ENCODE measurements at places on chromosomes 16 and 17.

DNA sequence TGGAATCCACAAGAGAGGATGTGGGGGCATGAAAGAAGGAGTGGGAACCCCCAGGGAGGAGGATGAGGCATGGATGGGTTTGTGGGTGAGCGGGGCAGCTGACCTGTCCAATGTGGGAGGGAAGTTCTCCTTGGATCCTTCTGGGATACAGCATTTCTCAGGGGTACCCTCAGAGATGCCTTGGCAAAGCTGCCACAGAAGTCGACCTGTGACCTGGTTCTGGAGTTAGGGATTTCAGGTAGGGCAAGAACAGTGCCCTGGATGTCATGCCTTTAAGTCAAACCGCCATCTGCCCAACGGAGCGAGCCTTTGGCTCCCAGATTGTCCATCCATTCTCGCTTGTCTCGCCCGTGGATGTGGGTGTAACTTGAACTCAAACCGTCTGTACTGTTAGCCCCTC, 30.0 kb downstream of the WSCD1 start:
- no peak for DNase-seq

DNA sequence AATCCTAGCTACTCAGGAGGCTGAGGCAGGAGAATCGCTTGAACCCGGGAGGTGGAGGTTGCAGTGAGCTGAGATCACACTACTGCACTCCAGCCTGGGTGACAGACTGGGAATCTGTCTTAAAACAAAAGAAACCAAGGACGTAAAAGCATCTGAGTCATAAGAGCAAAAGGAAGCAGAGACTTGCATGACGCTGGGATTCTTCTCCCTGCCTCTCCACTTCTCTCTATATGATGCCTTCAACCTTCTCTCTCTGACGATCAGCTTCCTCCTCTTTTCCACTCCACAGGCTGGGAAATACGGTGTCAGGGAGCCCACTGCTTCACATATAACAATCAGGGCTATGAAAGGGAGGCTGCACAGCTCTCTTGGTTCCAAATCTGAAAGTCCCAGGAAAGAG, 43.2 kb upstream of the CCL1 start:
- no peak for DNase-seq

GRCh38 chr17:14582996-14583395, 282.1 kb downstream of the HS3ST3B1 start:
- DNase-seq = no peak

- DNase-seq = no peak
Observed at GRCh38 chr17:77560841-77561240, 397.7 kb upstream of the TNRC6C start.

- no peak for DNase-seq
Observed at GRCh38 chr16:54140057-54140787, 146.4 kb downstream of the IRX3 start.

GRCh38 chr16:28180655-28181460, 30.9 kb downstream of the XPO6 start:
- no peak for DNase-seq

DNA sequence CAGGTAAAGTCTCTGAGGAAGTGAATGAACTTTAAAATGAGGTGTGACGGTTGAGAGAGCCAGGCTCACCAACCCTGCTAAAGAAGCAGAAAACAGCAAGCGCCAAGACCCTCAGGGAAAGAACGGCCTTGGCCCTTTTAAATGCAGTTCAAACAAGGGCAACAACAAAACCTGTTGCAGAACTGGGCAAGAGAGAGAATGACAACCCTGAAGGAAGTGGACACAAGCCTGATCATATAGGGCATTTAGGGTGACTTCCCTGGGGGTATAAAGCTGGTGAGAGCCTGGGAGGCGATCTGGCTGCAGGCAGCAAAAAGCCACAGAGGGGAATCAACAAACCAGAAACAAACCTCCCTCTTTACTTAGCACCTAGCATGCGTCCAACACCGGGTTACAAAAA, 1.0 kb downstream of the CPPED1 start:
- no peak for DNase-seq

GRCh38 chr17:41910701-41911391, 7.9 kb downstream of the ACLY start:
- no peak for DNase-seq

DNA sequence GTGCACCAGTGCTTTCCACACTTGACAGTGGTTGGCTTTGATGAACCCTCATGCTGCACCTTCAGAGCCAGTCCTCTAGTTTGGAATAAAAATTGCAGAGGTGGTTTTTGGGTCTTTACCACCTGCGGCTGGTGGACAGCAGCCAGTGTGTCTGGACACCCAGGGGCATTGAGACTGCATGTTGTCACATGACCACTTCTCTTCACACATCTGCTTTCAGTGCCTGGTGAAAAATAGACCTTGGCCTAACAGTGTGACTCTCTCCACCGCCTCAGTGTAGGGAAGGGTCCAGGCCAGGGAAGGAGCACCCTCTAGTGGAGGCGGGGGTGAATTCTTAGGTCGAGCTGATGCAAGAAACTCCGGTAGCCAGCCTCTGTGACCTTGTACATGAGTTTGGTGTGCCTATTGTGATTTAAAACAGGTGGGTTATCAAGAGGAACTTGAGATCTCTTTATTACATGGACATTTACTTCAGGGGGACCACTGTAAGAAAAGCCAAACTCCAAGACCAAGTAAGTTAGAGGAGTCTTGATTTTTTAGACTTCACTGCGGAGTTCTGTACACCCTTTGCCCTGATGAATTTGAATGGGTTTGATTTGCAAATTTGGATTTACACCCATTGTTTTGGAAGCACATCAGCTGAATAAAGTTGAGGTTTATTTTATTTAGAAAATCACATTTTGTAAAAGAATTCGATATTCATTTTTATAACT, 17.9 kb downstream of the GOSR2 start:
- peak; percentile 73 for DNase-seq

GRCh38 chr16:52547834-52548215, 882 bp upstream of the TOX3 start:
- no peak for DNase-seq

DNA sequence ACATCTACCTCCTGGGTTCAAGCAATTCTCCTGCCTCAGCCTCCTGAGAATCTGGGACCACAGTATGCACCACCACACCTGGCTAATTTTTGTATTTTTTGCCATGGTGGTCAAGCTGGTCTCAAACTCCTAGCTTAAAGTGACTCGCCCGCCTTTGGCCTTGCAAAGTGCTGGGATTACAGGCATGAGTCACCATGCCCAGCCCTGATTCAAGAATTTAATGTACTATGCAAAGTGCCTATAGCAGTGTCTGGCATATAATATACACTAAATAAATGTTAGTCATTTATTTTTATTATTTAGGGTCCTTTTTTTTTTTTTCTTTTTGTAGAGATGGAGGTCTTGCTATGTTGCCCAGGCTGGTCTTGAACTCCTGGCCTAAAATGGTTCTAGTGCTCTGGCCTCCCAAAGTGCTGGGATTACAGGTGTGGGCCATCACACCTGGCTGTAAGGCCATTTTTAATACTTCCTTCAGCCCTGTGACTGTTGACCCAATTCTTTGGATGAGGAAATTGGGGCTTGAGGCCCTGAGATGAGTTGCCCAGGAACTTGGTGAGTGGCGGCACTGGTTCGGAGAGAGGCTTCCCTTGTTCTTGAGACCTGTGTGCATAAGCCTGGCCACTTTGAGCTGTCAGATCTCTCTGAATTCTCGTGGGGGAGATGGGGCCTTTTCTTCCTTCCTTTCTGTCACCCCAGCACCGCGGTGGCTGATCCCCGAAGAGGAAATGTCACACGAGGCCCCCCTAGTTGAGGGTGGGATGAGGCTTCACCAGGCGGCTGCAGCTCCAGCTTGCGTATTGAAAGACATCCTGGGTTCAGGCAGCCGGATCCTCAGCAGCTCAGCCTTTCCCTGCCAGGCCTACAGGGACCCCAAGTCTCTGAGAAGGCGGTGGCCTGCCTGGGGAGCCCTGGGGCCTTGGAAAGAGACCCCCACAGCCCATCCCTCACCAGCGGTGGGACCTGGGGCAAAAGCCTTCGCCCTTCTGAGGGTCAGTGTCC, 38.7 kb downstream of the LAT start:
- DNase-seq = no peak

DNA sequence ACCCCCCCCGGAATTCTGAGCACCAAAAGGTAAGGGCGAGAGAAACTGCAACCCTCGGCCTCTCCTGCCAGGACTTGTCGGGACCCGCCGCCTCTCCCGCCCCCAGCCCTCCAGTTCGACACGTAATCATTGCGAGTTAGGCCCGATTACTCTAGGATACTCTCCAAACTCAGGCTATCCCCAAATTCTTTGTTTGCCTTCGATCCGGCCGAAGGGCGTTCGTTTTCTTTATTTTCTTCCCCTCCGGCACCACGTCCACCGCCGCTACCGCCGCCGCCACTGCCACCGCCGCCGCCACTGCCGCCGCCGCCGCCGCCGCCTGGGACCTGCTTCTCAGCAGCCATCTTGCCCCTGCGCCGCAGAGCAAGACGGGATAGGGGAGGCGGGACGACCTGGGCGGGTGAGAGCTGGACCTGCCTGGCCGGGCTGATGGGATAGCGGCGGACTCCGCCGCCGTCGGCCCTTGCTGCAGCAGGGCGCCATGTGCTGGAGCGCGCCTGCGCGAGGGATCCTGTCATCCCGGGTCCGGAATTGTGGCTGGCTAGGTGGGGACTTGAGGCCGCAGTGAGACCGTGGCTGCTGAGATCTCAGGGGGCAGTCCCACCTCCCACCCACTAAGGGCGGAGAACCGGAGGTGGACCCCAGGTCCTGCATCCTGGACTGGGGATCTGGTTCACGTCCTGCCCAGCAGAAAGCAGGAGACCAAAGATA, at the start of gene SRP68:
Gene SRP68 (minus strand): TSS at position 370 of the 711 bp plus-strand sequence. CDS start 26 bp downstream, at position 344.
- peak; percentile 79 for DNase-seq

GRCh38 chr16:24119807-24120206, 136.3 kb upstream of the CACNG3 start:
- DNase-seq = no peak

DNA sequence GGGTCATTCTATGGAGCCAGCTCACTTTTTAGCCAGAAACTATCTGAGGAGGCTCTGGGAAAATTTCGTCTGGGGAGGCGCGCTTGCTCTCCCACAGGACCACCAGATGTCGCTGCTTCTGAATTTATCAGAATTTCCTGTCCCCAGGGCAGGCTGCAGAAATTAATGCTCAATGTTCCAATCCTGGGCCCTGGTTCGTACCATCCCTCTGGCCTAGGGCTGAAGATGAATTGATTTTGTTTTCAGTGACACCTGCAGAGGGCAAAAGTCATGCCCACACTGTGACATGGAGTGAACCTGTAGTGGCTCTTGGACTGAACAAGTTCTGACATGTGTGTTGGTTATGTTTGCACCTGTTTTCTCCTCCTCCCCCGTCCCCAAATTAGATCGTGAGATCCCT, 482.6 kb downstream of the NPIPA7 start:
- DNase-seq = peak; percentile 48

DNA sequence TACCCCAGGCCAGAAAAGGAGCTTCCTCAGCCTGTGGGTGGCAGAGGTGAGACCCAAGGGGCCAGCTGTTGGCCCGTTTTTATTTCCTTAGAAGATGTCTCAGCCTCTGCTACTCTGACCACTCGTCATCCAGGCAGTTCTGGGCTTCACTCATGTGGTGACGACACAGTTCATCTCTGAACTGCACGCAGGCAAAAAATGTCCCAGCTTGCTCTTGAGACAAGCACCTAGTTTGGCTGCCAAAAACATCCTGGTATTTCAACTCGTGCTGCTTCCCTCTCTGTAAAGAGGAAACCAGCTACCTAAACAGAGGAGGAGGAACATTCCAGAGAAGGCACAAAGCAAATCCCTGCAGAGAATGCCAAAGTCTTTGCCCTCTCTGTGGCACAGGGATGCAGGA, 125.7 kb downstream of the XYLT1 start:
- no peak for DNase-seq
